EL (cell line): ENCODE measurements at places on chromosomes 5 and 9.

DNA sequence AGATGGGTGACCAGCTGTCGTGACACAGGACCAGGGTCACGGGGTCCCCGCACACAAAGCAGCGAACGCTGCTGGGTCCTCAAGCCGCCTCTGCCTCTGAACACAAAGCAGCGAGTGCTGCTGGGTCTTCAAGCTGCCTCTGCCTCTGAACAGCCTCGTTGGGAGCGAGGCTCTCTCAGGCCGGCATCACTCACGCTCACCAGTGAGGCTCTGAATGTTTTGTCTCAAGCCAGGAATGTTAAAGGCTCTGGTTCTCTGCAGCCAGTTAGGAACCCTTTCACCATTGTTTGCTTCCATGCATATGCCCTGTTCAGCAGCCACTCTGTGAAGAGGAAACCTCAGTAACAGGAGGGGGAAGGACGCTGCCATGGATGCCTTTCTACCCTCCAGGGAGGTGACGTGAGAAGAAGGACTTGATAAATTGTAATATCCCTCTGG, 82.7 kb upstream of the TAF11L2 start:
- DNase-seq, result no peak

DNA sequence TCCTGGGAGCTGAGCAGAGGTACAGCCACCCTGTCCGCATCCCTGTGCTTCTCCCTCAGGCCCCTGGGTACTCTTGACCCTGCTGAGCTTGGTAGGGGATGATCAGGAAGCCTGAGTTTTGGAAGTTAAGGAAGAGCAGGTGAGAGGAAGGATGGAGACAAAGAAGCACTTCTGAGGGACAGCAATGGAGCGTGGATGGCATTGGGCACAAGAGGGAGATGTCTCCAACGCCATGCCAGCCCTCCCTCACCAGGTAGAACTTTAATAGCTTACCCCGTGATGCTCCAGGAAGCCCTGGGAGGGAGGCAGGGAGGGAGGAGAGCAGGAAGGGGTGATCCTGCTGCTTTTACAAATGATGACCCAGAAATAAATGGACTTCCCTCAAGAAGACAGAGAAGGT, 29.9 kb upstream of the SMU1 start:
- DNase-seq, result no peak

DNA sequence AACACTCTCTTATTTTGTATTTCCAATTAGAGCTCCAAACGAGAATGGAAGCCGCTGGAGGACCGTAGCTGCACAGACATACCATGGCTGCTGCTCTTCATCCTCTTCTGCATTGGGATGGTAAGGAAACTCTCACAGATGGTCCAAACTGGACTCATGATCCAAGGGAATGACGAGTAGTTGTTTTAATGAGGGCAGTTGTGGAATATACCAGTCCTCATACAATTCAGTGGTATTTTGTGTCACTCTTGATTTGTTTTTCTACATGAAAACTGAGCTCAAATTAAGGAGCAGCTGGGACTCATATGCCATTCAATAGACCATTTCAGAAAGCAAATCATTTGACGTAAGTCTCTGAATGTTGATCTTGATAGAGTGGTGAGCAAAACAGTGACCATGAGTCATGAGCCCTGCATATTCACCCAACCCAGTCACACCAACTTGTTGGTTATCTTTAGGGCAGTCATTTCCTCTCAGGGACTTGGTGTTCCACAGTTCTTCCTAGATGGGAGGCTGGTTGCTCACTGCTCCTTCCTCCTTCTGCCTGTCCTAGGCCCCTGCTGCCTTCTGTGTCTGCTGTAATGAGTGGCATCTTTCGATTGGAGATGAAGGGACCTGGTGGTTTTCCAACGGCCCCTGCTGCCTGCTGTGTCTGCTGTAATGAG, 54.9 kb downstream of the SLC44A1 start:
- DNase-seq, result peak; percentile 91

GRCh38 chr9:116868201-116868600, 181.1 kb downstream of the TRIM32 start:
- no peak for DNase-seq

DNA sequence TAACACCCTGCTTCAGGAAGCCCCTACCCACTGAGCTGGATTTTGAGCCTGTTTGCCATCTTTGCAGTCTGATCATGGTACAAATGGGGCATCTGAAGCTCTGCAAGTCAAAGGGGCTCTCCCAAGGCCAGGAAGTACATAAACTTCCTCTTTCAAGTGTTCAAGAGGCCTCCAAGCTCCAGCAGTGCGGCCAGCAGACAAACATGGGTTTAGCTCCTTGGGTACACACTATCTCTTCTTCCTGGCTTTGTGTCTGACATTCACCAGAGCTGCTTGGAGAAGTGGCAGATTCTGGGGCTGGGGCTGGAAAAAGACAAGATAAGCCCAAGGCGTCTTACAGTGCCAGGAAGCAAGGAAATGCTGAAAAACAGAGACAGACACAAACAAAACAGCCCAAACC, 34.1 kb downstream of the LAMC3 start:
- DNase-seq, result no peak

- no peak for DNase-seq
These were observed 3.9 kb downstream of the FBXW5 start for GRCh38 chr9:136940526-136941230.

- no peak for DNase-seq
These were observed 747.7 kb downstream of the KCTD16 start for GRCh38 chr5:144918371-144918770.
